ENCODE measurements at places on chromosomes 3 and 15.

- DNase-seq, result no peak
Observed at GRCh38 chr3:115281697-115282675, 134.9 kb upstream of the ZBTB20 start.

DNA sequence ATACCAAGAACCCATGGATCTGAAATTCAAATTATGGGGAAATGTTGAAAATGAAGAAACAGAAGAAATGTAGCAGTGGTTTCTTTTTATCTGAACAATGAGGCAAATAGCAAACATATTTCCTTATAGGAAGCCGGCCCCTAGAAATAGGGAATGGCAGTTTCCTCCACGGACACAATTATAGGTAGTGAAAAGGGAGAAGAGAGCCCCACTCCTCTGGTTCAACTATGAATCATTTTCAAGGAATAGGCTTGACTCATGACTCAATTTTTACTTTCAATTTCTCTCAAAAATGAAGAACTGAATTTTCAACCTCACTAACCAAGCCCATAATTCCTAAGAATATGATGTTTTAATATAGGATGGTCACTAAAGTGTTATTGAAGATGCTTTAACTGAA lies 243.1 kb downstream of the MECOM start:
- DNase-seq, result no peak

GRCh38 chr3:41690766-41691563 lies 270.9 kb downstream of the ULK4 start:
- peak; percentile 28 for DNase-seq

DNA sequence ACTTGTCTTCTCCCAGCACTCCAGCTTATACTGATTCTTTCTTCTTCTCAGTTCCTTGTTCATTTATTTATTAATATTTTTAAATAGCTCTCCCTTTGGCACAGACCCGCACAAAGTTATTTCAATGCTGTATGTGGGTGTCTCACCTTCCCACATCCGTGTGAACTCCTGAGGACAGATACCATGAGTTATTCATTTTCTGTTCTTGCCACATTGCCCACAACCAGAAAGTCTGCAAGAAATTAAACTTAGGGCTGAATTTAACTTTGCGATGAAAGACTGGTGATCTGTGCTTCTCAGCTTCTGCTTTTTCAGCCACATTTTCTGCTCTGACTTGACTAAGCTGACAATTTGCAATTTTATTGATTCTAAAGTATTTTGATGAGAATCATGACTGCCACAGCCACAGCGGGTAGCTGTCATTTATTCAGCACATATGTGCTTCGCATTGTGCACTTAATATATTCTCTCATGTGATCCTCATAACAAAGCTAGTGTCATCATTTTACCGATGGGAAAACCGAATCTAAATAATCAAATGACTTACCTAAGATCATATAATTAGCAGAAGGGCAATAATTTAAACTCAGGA lies 569.8 kb downstream of the EDEM1 start:
- DNase-seq, result no peak

DNA sequence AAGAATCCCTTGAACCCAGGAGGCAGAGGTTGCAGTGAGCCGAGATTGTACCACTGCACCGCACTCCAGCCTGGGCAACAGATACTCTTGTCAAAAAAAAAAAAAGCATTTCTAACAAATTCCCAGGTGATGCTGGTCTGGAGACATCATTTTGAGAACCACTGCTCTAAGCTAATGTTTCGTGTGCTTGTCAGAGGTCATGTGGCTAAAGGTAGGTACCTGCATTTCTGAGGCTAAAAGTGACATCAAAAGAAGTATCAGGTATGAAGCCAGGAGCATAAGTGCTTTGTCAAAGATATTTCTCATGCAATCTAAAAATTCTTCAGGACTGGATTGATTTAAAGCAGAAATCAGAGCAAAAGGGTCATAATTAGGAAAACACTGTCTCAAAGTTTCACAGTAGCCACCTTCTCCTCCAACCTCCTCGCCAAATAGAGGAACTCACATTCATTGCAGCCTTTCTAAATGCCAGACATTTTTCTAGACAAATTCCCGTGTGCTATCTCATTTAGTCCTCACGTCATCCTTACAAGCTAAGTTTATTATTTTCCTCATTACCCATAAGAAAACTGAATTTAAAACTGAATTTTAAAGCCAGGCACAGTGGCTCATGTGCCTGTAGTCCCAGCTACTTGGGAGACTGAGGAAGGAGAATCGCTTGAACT lies 25.7 kb upstream of the GSK3B start:
- DNase-seq, result no peak

- DNase-seq, result no peak
Observed at GRCh38 chr15:60975952-60976351, 253.2 kb downstream of the RORA start.

DNA sequence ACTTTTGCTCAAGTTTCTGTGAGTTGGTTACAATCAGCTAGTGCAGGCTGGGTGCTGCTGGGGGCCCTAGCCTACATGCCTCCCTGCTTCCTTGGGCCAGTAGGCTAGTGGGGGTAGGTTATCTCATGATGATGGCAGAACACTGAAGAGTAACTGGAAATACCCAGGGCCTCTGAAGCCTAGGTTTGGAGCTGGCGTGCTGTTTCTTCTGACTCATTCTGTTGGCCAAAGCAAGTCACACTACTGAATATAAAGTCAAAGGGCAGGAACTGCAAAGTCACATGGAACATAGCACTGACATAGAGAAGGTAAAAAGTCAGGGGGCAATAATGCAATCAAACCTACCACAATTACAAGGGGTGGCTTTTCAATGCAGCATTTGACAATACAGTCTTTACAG lies 34.5 kb downstream of the RASGRP1 start:
- DNase-seq, result no peak

DNA sequence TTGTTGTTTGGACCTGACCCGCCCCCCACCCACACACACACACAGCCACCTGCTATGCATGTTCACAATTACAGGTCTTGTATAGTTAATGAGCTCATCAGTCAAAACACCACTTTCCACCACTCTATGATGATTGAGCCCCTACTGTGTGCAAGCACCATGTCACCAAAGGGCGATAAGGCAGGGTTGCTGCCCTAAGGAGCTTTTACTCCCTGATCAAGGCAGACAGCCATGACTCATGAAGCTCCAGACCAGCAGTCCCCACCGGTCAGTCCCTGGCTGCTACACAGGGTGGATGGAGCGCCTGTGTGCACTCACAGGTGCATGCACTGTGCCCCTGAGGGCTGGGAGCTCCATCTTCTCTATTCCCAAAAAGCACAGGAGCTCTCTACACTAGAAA lies 270.6 kb downstream of the CLSTN2 start:
- no peak for DNase-seq

GRCh38 chr3:37492977-37493471 lies 318.6 kb upstream of the LRRFIP2 start:
- no peak for DNase-seq

DNA sequence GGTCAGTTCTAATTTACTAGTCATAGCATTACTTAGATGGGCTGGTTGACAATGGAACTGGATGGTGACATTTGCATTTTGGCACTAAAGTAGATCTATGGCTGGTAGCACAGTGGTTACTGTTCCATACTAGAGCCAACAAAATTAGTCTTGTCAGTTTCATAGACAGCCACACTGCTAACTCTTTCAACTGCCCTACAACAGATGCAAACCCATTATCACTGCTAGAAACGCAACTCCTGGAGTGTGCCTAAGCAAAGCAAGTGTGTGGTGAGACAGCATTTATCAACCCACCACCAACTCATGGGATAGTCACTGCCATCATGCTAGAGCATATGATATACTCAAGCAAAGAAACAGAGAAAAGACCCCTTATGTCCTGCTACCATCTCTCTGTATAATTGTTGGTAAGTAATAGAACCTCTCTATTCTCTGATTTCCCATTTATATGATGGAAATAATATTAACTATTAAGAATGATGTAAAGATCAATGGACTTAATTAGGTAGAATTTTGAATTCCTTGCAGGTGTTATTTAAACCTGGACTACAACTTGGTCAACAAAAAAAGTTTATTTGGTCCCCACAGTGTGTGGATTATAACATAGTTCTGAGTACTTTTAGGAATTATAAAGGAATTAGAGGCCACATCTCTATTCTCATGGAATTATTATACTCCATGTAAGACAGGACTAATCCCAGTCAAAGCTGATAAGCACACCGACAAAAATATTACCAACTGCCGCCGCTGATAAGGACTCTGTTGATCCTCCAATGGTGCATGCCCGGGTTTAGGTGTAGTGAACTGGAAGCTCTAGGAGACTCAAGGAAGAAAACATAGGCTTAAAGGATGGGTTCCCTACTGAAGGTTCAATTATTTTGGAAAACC lies 19.9 kb upstream of the ABHD5 start:
- no peak for DNase-seq

DNA sequence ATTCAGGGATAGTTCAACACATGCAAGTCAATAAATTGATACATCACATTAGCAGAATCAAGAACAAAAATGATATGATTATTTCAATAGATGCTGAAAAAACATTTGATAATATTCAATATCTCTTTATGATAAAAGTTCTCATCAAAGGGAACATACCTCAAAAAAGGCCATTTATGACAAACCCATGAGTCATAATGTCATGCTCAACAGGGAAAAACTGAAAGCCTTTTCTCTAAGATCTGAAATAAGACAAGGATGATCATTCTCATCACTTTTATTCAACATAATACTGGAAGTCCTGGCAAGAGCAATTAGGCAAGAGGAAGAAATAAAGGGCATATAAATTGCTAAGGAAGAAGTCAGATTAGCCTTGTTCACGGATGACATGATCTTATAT lies 54.1 kb upstream of the TMEM158 start:
- no peak for DNase-seq

DNA sequence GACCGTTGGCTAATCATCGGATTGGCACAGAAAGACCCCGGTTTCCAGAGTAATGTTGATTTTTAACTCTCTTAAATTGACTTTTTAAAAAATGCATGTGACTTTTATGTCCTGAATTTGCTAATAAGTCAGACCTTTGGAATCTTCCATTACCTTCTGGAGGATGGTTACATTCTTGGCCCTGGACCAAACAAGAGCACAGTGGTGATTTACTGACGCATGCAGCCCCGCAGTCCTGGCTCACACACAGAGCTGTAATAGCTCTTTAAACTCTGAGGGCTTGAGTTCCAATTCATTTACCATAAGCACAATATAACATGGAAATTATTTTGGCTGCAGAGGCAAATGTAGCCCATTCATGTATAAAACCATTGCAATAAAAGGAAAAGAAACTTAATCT lies 25.1 kb downstream of the SOX14 start:
- DNase-seq, result no peak

- no peak for DNase-seq
Observed at GRCh38 chr15:43325039-43325684, 5.2 kb downstream of the LCMT2 start.

- peak; percentile 69 for DNase-seq
Observed at GRCh38 chr3:51099794-51100535, 285.1 kb upstream of the MANF start.

All from body of pancreas (tissue), 4 donors.